ENCODE measurements at places on chromosomes 6 and 20.

DNA sequence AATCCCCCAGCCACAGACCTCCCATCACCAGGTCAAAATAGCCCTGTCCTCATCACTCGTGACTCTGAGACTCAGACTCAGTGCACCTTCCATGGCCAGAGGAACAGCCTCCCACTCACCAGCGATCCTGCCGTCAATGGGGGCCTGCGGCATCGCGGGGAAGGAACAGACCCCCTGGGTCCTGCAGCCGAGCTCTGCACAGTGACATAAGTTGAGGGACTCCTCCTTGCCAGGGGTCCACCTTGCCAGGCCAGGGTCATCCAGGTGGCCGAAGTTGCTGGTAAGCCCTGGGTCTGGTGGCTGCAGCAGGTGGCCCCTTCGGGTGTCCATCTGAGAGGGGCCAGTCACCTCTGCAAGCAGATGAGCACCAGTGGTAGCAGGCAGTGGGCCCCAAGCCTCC is 16.3 kb downstream of the ETV7 start:
- no peak for DNase-seq

- DNase-seq, result no peak
Observed at GRCh38 chr6:449057-449430, 57.5 kb downstream of the IRF4 start.

DNA sequence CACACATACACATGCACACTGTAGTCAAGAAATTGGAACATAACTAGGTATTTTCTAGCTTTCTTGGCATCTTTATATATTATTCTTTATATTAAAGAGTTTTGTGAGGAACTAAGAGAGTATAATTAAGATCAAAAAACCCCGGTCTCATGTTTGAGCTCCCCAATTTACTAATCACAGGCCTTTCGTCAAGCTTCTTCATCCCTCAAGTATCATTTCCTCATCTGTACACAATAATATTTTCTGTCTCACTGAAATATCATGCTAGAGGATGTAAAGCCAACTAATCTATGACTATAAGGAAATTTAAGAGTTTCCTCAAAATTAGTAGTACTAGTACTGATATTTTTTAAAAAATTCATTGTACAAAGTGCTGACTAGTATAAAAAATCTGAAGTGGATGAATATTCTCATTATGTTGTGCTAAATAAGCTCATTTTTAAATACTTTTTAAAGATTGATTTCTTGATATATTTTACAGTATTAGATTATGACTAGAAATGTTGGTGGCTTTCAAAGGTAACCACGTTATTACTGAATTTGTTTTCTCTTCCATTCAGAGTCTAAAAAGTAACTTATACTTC is 28.0 kb downstream of the PEX3 start:
- no peak for DNase-seq

GRCh38 chr6:1059596-1059995 is 252.3 kb upstream of the FOXQ1 start:
- DNase-seq, result no peak

GRCh38 chr6:26576929-26577719 is 19.6 kb upstream of the ABT1 start:
- peak; percentile 77 for DNase-seq

GRCh38 chr6:133248241-133249001 is 7.3 kb downstream of the EYA4 start:
- DNase-seq, result no peak

All from CD4-positive, alpha-beta T cell treated with Interleukin-10 for 1 hour (primary cell).